Stimulated activated CD4-positive, alpha-beta T cell treated with anti-CD3 and anti-CD28 coated beads, TNF-alpha, amount 100 ng/mL, for 1 hour (primary cell): ENCODE measurements at places on chromosomes 2 and 18.

DNA sequence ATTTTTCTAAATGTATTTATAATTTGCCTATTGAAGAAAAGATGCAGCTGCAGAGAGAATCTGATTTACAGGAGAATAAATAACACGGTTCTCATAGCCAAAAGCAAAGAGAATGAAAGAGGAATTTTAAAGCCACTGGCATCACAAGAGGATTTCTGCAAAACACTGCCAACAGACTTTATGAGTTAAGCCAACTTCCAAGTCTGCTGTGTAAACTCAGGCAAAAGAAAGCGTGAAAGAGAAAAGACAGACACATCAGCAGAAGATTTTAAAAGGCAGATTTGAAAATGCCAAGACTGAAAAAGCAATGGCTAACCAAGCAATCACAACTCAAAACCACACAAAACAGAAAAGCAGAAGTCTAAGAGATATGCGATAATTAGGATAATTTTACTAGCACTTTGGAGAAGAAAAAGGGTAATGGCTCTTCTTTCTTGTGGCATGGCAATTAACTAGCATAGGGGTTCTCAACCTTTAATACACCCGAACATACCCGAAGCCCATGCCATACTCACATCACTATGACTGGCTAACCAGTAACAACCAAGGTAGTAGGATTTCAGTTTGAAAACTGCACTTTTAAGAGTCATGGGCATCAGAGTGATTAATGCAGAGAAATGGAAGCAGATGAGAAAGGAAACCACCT is 4.9 kb downstream of the DARS1 start:
- no peak for DNase-seq

- no peak for DNase-seq
Measured at GRCh38 chr2:10425699-10426098, 22.4 kb downstream of the ODC1 start.

DNA sequence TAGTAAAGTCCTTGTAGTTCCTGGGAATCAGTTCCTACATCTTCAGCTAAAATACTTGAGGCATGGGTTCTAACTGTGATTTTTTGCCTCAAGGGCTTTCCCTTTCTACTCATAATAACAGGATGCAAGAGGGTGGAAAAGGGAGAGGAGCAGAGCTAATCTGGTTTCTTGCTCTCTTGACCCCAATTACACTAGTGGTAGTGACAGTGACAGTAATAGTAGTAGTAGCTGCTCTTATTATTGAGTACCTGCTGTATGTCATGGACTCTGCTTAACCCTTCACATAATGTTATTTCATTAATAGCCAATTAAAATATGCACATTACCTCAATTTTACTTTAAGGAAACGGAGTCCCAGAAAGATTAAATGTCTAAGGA is 214.8 kb upstream of the HNRNPA3 start:
- no peak for DNase-seq

DNA sequence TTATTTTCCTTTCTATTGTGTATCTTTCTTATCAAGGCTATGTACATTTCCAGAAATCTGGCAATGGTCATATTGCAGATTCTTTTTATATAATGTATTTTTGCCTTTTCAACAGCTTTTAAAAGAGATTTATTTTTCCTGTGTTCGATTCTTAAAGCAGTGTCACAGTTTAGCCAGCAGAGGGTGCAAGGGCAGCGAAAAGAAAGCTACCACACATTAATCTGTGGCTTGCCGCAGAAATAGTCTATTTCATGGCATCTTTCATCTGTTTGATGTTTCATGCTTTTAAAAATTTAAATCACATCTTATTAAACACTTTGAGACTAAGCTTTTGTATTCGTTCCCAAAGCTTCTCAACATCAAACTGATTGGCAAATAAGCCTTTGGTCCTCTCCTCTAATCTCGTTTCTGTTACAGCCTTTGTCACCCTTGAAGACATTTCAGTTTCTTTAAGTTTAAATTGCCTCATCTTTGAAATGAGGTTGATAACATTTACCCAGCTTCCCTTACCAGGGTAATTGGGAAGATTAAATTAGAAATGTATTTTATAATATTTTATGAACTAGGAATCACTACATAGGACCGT is 73.3 kb downstream of the PIK3C3 start:
- DNase-seq: no peak

DNA sequence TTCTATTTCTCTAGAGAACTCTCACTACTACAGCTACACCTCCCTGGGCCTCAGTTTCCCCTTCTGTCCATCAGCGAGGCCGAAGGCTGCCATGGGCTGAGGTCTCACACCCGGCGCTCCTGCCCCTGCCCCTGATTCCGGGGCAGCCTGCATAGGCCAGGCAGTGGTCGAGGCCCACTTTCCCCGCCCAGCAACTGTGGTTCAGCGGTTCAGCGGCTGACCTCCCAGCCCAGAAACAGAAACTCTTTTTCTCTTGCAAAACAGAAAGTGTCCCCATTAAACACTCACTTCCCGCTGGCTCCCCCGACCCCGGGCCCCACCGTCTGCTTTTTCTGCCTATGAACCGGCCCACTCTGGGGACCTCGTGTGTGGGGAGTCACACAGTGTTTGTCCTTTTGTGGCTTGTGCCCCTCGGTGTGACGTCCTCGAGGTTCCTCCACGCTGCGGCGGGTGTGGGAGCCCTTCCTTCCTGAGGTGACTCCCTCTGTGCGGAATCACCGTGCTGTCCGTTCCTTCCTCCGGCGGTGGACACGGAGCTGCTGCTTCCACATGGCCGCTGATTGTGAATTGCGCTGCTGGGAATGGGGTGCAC is 16.0 kb downstream of the PDCD1 start:
- DNase-seq: no peak

DNA sequence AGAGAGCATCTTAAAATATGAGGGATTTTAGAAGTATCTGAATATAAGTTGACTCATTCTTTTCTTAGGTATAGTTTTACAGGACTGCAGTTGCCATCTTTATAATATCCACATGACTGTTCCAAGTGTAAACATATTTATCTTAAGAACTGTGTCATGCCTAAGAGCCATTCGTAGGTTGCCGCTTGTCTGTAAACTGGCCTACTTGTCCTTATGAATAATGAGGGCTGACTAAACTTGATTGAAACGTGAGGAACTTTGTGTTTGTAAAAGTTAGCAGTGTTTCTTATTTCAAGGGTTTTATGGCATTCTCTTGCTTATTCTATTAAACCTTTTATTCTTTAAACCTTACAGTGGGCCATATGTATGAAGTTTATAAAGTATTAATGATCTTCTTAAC is 99.6 kb downstream of the MAP3K20 start:
- no peak for DNase-seq
